ENCODE measurements at places on chromosomes 11 and 22.

- no peak overlapping the region for H3K27ac ChIP-seq
- H3K36me3 ChIP-seq, result peaks cover 65% of the 10 kb centered on the region
- peaks cover 2% of the 10 kb centered on the region for H3K4me1 ChIP-seq
- no peaks in the 10 kb centered on the region for H3K27me3 ChIP-seq
Observed at GRCh38 chr22:46710806-46711205, 27.2 kb downstream of the CERK start.

- no peak overlapping the region for H3K27ac ChIP-seq
- H3K4me1 ChIP-seq, result peaks cover 13% of the 10 kb centered on the region
- peak; percentile 73 for DNase-seq
- H3K36me3 ChIP-seq, result no peaks in the 10 kb centered on the region
- no peak overlapping the region for H3K4me3 ChIP-seq
Observed at GRCh38 chr22:39205344-39206021, 39.3 kb downstream of the PDGFB start.

DNA sequence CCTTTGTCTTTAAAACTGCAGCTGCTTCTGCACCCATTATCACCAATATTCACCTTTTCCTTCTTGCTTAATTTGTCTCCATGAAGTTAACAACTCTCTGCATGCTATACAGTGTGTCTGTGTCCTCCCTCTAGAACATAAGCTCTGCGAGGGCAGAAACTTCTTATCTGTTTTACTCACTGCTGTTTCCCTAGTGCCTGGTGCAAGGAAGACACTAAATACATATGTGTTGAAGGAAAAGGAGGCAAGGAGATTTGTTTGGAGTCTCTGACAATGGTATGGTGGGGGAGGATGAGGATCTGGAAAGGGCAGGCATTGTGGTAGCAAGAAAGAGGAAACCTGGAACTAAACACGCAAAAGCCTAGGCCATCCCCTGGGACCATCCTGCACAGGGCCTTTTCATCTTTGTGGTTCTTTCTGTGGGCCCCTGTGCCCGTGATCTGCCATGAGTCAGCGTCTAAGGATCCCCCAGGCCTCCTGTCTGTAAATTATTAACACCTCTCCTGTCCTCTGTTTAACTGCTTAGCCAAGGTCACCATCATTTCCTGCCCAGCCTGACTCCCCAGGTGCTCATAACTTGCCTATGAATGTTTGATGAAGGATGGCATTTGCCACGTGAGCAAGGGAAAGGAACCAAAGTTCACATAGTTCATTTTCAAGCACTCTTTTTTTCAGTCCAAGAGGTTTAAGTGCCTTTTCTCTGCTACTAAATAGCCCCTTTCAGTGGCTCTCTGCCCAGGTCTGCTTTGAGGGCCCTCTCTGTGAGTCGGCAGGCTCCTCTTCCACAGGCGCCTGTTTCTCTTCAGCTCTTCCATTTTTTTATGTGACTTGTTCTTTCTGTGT lies 131.1 kb downstream of the RASSF10 start:
- no peak for DNase-seq
- no peak overlapping the region for H3K4me3 ChIP-seq
- H3K4me1 ChIP-seq, result peaks cover 13% of the 10 kb centered on the region

- no peak overlapping the region for H3K27ac ChIP-seq
- no peak for DNase-seq
- H3K4me3 ChIP-seq, result no peak overlapping the region
- H3K27me3 ChIP-seq, result no peaks in the 10 kb centered on the region
- H3K4me1 ChIP-seq, result peaks cover 23% of the 10 kb centered on the region
Observed at GRCh38 chr11:75816561-75817239, 1.7 kb downstream of the UVRAG start.

- DNase-seq, result no peak
- H3K27me3 ChIP-seq, result peaks cover 5% of the 10 kb centered on the region
- H3K27ac ChIP-seq, result no peak overlapping the region
- no peak overlapping the region for H3K4me3 ChIP-seq
Observed at GRCh38 chr11:44943118-44943517, 7.6 kb downstream of the TP53I11 start.

DNA sequence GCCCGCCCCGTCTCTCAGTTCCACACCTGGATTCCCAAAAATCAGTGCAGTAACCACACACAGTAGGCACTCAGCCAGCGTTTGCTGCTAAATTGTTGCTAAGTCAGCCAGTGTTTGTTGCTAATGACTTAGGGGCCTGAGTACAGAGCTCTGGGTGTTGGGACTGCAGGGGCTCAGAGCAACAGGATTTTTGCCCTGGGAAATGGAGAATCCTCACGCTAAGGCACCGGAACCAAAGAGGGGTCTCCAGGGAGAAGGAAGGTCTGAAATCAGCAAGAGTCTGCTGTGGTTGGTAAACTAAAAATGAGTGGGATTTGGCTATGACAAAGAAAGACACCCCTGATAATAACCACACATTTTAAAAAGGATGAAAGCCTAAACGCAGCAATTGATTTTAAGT lies 22.7 kb upstream of the ALX4 start:
- no peak for DNase-seq
- H3K4me1 ChIP-seq, result no peaks in the 10 kb centered on the region
- no peaks in the 10 kb centered on the region for H3K36me3 ChIP-seq
- H3K27me3 ChIP-seq, result peaks cover 73% of the 10 kb centered on the region
- no peak overlapping the region for H3K27ac ChIP-seq

DNA sequence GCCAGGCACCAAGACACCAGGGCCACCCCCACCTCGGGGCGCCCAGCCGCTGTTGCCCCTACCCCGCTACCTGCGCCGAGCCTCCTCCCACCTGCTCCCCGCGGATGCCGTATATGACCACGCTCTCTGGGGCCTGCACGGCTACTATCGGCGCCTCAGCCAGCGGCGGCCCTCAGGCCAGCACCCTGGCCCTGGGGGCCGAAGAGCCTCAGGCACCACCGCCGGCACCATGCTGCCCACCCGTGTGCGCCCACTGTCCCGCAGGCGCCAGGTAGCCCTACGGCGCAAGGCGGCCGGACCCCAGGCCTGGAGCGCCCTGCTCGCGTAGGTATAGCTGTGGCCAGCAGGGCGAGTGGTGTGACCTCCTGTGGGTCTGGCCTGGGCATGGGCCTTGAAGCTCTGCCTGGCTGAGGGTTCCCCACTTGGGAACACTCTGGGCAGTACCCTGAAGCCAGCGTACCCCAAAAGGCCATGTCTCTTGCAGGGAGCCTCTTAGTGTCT lies 14.8 kb upstream of the MDK start:
- no peak overlapping the region for H3K4me3 ChIP-seq
- DNase-seq, result no peak
- H3K27ac ChIP-seq, result no peak overlapping the region
- H3K4me1 ChIP-seq, result peaks cover 26% of the 10 kb centered on the region

DNA sequence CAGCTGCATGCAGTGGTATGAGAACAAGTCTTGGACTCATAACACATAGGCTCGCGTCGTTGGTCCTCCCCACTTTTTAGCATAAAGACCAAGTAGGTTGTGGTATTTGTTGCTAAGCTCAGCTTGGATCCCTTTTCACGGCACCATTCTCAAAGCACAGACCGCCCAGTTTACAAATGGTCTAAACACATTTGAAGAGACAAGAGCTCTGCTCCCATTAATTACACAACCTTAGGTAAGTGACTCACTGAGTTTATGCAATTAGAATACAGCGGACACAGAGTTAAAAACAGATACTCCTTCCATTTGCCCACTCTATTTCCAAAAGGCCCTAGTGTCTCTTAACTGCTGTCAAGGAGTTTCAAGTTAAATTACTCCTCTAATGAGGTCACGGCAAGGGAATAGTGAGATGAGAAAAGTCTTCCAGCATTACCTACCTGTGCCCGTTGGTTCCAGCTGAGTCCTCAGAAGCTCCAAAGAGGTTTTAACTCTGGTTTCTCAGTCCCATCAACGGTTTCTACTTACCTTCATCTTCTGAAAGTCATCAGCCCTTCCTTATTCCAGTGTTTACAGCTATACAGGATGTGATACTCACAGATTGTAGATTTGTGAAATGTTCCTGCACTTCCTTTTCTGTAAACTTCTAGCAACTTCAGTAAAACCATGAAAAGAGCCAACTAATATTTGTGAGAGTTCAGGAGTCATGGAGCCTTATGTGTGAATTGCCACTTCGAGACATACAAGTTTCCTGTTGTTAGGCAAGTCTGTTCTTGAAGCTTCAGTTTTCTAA lies at the start of gene MS4A6A:
TSS of gene MS4A6A (minus strand) at position 543 of the 790 bp plus-strand sequence. CDS start 1,356 bp downstream, outside the sequence.
- no peak for DNase-seq
- peaks cover 14% of the 10 kb centered on the region for H3K27me3 ChIP-seq
- no peaks in the 10 kb centered on the region for H3K4me1 ChIP-seq
- no peak within 1 kb of the TSS for H3K4me3 ChIP-seq
- H3K27ac ChIP-seq, result no peak within 1 kb of the TSS

- DNase-seq, result no peak
- no peak overlapping the region for H3K27ac ChIP-seq
- H3K4me1 ChIP-seq, result no peaks in the 10 kb centered on the region
- H3K27me3 ChIP-seq, result no peaks in the 10 kb centered on the region
- no peaks in the 10 kb centered on the region for H3K36me3 ChIP-seq
Observed at GRCh38 chr11:105399511-105399910, 210.4 kb upstream of the GRIA4 start.

DNA sequence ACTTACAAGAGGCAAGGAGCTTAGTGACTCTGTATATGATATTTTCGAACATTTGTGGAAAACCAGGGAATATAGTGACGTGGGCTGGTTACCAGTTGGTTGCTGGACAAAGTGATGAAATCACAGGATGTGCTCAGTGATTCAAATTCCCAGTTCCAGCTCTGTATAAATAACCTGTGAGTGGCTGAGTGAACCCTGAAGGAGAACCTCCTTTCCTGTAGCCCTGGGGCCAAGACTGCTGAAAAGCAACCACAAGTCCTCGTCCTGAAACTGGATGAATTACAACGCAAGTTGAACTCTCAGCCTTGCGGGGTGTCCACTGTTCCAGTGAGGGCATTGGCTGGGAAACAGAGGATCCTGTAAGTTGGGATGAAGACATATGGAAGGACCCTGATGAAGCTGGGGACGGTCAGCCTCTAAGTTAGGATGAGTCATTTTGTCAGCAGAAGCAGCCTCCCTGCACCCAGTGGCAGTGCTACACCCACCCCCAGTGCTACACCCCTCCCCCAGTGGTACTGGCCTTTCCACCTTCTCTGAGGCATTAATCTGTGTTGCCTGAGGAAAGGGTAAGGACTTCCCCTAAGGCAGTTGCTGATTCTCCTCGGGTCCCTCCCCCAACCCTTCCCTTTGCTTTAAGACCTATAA lies 22.0 kb upstream of the CD81 start:
- H3K27me3 ChIP-seq, result no peaks in the 10 kb centered on the region
- no peak overlapping the region for H3K27ac ChIP-seq
- no peak overlapping the region for H3K4me3 ChIP-seq
- no peaks in the 10 kb centered on the region for H3K36me3 ChIP-seq
- no peaks in the 10 kb centered on the region for H3K4me1 ChIP-seq
